Substantia nigra (tissue), 51 donors: ENCODE measurements at places on chromosomes 3 and 15.

- no peak for DNase-seq
These were observed 5.5 kb downstream of the TMEM266 start for GRCh38 chr15:76065245-76065644.

- no peak for DNase-seq
These were observed 71.5 kb upstream of the ADAMTSL3 start for GRCh38 chr15:83582381-83582780.

DNA sequence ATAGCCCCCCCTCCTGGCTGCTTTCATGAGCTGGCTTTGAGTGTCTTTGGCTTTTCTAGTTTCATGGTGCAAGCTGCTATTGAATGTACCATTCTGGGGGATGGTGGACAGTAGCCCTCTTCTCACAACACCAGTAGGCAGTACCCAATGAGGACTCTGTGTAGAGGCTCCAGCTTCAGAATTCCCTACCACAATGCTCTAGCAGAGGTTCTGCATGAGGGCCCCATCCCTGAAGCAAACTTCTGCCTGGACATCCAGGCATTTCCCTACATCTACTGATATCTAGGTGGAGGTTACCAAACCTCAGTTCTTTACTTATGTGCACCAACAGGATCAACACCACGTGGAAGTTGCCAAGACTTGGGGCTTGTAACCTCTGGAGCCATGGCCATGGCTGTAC, 1742.9 kb downstream of the SI start:
- no peak for DNase-seq

- no peak for DNase-seq
These were observed 1.6 kb upstream of the LRRC31 start for GRCh38 chr3:169871129-169871886.

- DNase-seq = no peak
These were observed 30.6 kb downstream of the PSMD6 start for GRCh38 chr3:63992516-63993209.

DNA sequence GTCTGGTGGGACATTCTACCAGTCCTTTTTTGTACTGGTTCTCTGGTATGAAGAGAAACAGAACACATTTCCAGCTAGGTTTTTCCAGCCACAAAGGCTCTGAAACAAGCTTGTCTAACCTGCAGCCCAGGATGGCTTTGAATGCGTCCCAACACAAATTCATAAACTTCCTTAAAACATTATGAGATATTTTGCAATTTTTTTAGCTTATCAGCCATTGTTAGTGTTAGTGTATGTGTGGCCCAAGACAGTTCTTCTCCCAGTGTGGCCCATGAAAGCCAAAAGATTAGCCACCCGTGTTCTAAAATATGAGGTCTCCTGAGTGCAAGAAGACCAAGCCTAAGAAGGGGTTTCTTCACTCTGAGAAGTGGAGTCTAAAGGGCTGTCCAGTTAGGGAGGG, 18.4 kb upstream of the TIMP4 start:
- DNase-seq = no peak

DNA sequence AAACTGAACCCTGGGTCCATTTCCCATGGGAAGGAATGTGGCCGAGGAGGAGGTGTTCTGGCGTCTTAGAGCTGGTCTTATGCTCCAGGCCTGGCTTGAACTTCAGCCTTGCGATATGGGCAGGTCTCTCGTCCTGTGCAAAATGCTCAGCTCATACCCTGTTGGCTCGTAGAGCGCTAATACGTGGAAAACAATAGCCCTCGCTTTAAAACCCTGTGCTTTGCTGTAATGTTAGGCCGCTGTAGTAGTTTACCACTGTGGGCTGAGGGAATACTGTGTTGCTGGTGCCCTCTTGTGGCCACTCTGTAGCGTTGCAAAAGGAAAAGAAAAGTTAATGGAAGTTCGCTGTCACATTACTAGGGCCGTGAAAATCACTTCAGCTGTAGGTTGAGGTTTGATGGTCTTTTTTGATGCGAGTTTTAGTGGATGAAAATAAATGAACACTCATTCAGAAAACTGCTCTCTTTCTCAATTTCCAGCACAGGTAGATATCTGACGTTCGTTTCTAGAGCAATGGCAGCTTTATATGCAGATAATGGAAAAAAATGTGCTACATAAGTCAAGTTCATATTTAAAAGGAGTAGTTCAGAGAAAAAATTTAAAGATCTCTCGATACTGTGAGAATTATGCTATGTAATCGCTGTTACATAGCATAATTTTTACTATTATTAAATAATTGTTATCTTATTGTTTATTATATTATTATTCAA, 92.9 kb downstream of the MCTP2 start:
- DNase-seq = peak; percentile 8

- DNase-seq = no peak
These were observed 3.0 kb downstream of the LIMD1 start for GRCh38 chr3:45597581-45597980.

DNA sequence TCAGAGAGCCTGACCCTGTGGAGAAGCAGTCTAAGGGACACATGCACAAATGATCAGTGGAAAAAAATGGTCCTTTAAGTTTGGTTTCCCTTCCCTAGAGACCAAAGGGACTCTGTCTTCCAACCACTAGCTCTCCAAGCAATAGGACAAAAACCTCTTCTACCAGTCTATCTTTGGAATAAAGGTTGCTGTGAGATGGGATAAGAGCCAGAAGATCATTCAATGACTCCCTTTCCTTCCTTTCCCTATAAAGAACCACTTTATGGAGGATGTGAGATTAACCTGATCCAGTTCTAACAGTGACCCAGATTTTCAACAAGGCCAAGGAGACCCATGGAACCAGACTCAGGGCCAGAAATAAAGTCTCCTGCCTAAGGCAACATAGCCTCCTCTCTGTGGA, 74.8 kb downstream of the DHX30 start:
- no peak for DNase-seq

DNA sequence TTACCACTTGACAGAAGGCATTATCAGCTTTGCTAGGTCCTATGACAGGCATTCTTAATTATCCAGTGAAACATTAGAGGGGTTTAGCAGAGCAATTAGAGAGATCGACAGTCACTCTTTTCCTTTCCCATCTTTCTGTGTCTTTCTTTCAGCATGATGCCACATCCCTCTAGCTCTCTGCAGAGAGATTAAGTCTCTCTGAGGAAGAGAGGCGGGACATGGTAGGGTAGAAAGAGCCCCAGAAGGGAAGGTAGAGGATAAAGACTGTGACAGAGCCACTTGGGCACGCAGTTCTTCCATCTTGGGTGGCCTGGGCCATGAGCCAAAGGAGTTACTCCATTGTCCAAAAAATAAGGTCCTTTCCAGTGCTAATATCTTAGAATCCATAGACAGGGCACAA, 55.8 kb downstream of the HHLA2 start:
- no peak for DNase-seq

GRCh38 chr15:44633603-44634002, 29.9 kb downstream of the SPG11 start:
- DNase-seq = no peak

- no peak for DNase-seq
These were observed 69.8 kb upstream of the ANKRD34C start for GRCh38 chr15:79212589-79213157.

DNA sequence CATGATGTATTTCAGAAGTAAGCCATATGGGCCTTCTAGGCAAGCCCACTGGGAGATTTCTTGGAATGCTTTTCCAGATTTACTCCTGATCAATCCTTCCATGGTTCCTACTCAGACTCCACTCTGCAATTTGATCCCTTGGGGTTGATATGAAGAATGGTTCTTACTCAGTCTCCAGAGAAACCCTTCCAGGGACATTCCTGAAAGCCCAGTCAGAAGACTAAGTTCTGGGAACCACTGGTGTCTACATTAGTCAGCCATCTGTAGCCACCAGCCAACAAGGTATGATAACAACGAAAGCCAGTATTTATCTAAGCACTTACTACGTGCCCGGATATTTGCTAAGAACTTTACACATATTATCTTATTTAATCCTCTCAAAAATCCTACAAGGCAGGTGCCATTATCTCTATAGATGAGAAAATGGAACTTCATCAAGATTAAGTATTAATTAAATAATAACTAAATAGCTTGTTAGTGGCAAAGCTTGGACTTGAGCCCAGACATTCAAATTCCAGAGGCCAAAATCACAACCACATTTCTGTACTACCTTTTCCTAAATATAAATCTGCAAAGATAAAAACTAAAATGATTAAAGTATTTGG, 32.7 kb downstream of the ZNF385D start:
- no peak for DNase-seq

GRCh38 chr3:172153335-172153861, 114.0 kb downstream of the FNDC3B start:
- peak; percentile 10 for DNase-seq

GRCh38 chr15:62676891-62677290, 365.7 kb upstream of the TPM1 start:
- DNase-seq = no peak

GRCh38 chr3:58857402-58857801, 190.8 kb upstream of the FAM3D start:
- no peak for DNase-seq

DNA sequence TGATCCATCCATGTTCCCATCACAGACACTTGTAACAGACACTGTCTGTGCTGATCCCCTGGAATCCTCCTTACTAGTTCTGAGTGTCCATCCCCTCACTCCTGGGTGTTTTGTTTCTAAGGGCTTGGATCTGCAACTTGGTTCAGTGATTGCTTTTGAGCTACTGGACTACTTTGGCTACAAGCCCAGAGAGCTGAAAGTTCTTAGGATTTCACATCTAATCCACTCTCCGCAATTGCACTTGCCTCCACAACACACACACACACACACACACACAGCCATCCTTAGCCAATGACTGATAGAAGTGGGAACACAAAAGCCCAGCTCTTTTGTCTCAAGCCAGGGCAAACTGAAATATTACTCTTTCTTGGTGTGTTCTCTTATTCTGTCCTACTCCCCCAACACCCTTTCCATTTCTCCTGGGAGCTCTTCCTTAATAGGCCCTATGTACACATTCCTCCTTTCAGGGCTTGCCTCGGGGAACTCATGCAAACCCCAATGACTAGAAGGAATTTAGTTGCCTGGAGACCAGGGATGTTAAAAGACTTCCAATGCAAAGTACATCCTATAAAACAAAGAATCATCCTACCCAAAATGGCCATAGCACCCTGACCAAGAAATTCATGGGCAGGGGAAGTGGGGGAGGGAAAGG, 206.1 kb upstream of the UBE2E2 start:
- DNase-seq = no peak

DNA sequence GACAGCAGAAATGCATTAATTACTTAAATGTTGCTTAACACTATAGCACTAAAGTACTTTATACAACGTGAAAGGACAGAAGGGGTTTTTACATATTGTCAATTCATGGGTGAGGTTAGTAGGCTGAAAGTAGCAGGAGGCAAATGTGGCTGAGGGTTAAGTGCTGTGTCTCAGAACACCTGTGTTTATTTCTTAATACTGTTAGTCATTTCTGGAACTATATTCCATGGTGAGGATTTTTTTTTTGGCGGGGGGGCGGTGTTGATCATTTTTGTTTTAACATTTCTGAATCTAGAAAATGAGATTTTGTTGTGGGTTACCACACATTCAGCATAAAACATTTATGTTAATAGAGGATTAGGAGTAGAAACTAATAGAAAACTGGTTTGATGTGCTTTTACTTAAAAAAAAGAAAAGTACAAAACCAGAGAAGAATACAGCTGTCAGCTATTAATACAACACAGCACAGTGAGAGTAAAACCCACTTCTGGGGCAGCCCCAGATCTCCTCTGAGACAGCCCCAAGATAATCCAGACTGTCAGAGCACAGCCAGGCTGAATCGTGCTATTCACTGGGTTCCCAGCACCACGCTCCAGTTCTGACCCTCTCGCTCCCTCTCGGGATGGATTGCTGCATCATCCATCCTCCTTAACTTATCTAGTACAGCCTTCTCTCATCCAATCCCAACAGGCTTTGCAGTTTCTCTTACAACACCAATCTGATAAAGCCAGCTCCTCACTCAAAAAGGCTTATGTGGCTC, 307.7 kb downstream of the TUSC7 start:
- DNase-seq = no peak

- peak; percentile 12 for DNase-seq
These were observed 27.6 kb downstream of the SLC28A1 start for GRCh38 chr15:84911879-84912660.

GRCh38 chr3:38022896-38023709, 6.3 kb downstream of the PLCD1 start:
- no peak for DNase-seq

GRCh38 chr3:196280689-196281440, 6.7 kb downstream of the PCYT1A start:
- no peak for DNase-seq

- no peak for DNase-seq
These were observed 773.1 kb downstream of the AGBL1 start for GRCh38 chr15:86852741-86853140.

DNA sequence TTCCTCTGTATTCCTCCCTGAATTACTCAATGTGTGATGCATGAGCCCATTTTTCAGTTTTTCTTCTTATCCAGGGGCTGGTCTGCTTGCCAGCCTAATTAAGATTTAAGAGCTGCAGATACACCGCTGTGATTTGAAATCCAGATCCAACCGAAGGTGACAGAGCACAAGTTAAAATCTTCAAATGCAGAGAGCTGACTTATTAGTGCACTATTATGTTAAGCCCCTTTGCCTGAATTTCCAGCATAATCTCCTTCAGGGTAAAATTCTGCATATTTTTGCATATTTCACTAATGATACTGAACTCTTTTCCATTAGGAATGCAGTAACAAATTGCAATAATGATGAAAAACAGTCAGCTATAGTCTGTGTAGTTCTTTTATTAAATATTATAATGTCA, 583.6 kb downstream of the ROBO2 start:
- DNase-seq = no peak

DNA sequence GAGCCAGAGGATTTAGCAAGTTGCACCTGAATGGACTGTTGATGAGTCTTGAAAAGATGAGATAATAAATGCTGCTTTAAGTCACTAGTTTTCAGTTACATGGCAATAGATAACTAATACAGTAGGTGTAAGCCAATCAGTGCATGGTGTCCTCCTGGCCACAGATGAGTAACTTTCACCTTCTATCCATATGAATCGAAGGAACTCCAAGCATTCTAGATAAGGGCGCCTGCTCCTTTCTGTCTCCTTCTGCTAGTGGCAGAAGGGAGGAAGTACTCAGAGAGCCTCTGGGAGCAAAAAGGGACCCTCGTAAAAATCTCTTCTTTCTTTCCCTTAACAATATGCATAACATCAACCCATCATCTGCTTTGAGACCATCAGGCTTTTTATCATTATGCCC, 37.3 kb downstream of the TM6SF1 start:
- no peak for DNase-seq

DNA sequence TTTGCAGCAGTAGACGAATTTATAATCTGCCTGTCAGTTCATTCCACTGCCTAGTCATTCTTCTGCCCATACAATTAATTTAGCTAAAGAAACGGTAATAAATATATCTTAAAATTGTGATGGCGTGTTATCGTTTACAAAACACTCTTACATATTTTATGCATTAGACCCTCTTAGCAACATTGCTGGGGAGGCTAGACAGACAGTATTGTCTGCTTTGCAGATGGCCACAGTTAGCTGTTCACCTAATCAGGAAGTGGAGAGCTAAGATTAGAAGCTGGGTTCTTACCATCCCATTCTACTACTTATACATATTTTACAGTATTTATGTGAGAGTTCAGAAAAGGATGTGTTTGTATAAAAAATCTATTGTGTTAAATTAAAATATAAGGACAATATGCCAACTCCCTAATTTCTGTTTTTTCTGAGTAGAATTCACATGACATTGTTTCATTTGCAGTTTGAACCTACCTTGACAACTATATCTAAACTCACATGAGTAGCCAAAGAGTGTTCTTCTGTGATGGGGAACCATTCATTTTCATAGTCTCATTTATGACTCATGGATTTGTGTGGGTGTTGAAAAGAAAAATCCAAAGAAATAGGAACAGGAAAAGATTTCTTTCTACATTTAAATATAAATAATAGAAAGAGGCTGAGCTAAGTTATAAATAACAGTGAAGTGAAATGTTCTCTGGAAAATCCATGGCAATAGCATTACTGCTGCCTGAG, 41.7 kb upstream of the C3orf80 start:
- no peak for DNase-seq
